ENCODE measurements at places on chromosomes 16 and 17.

DNA sequence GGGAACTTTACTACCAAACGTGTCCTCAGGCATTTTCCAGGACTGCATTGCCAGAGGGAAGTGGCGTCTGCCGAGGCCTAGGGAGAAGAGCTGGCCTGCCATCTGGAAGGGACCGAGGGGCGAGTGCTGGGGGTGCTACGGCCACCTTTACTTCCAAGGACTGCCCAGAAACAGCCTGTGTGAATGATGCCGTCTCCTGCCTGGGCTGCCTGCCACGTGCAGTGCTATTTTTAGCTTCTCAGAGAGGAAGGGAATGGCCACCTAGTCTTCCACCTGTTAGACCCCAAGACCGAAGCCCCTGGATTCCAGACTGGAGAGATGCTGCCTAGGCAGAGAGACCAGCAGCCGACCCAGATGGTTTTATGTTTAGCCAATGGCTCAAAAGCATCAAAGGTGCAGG, 57.2 kb downstream of the VAC14 start:
- no peak overlapping the region for H3K4me3 ChIP-seq
- no peak for DNase-seq
- H3K27me3 ChIP-seq: no peaks in the 10 kb centered on the region
- H3K36me3 ChIP-seq: no peaks in the 10 kb centered on the region
- no peak overlapping the region for H3K27ac ChIP-seq
- H3K4me1 ChIP-seq: peaks cover 13% of the 10 kb centered on the region

- peaks cover 42% of the 10 kb centered on the region for H3K4me1 ChIP-seq
- no peak overlapping the region for H3K4me3 ChIP-seq
- H3K27me3 ChIP-seq: no peaks in the 10 kb centered on the region
- H3K36me3 ChIP-seq: no peaks in the 10 kb centered on the region
- H3K27ac ChIP-seq: no peak overlapping the region
These were observed 10.8 kb upstream of the BCAR1 start for GRCh38 chr16:75262104-75262799.

- no peak overlapping the region for H3K27ac ChIP-seq
- no peak overlapping the region for H3K4me3 ChIP-seq
- H3K4me1 ChIP-seq: no peaks in the 10 kb centered on the region
- no peaks in the 10 kb centered on the region for H3K27me3 ChIP-seq
- no peaks in the 10 kb centered on the region for H3K36me3 ChIP-seq
- DNase-seq: no peak
These were observed 22.2 kb upstream of the PIK3R6 start for GRCh38 chr17:8889458-8890210.

GRCh38 chr17:57458718-57459285, 202.5 kb downstream of the MSI2 start:
- no peaks in the 10 kb centered on the region for H3K36me3 ChIP-seq
- H3K27ac ChIP-seq: no peak overlapping the region
- no peak overlapping the region for H3K4me3 ChIP-seq
- H3K4me1 ChIP-seq: peaks cover 5% of the 10 kb centered on the region

- no peaks in the 10 kb centered on the region for H3K27me3 ChIP-seq
- DNase-seq: peak; percentile 80
- H3K4me3 ChIP-seq: no peak overlapping the region
These were observed 43.3 kb downstream of the PGS1 start for GRCh38 chr17:78421534-78422266.

- H3K27me3 ChIP-seq: no peaks in the 10 kb centered on the region
- H3K36me3 ChIP-seq: no peaks in the 10 kb centered on the region
- DNase-seq: no peak
- no peak overlapping the region for H3K4me3 ChIP-seq
- H3K4me1 ChIP-seq: peaks cover 4% of the 10 kb centered on the region
These were observed 63.5 kb upstream of the LGALS9 start for GRCh38 chr17:27567563-27567859.

DNA sequence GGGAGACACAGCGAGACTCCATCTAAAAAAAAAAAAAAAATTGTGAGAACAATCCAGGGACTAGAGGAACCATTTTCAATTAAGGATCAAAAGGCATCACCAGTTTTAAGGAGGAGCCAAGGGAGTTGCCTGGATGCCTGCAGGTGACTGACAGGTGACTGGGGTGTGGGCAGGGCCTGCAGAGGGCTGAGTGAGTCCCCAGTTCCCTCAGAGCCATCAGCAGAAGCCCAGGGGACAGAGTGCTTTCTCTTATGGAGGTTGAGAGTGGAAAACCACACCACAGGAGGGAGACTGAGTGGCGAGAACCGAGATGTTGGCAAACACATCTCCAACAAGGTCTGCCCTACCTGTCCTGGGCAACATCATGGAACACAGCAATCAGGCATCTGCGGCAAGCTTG, 27.1 kb upstream of the CREBBP start:
- DNase-seq: no peak
- H3K4me1 ChIP-seq: no peaks in the 10 kb centered on the region
- no peaks in the 10 kb centered on the region for H3K27me3 ChIP-seq
- no peaks in the 10 kb centered on the region for H3K36me3 ChIP-seq
- no peak overlapping the region for H3K27ac ChIP-seq
- no peak overlapping the region for H3K4me3 ChIP-seq

GRCh38 chr17:82126556-82127314, 28.7 kb upstream of the FASN start:
- no peak for DNase-seq
- H3K27ac ChIP-seq: no peak overlapping the region
- no peaks in the 10 kb centered on the region for H3K36me3 ChIP-seq
- no peak overlapping the region for H3K4me3 ChIP-seq
- no peaks in the 10 kb centered on the region for H3K4me1 ChIP-seq

DNA sequence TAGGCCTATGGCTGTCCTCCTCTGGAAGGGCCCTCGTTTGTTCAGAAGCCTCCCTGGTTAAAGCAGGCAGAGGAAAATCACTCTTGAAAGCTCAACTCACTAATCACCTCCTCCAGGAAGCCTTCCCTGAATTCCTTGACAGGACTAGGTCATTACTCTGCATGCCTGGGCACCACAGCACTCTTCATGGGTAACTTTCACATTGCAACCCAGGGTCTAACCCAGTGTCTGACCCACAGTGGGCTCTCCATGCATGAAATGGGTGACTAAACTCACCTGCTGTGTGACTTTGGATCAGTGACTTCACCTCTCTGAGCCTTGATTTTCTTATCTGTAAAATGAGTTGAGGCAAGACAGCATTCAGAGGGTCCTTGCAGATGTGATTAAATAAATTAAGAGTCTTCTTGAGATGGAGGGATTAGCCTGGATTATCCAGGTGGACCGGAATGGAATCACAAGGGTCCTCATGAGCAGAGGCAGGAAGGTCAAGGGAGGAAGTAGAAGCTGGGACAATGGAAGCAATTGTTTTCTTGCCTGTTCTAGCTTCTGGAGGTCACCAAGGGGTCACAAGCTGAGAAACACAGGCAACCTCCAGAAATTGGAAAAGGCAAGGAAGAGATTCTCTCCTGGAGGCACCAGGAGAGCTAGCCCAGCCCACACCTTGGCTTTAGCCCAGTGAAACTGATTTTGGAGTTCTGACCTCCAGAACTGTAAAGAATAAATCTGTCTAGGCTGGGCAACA, 3.8 kb upstream of the RAI1 start:
- no peaks in the 10 kb centered on the region for H3K36me3 ChIP-seq
- no peak for DNase-seq
- no peaks in the 10 kb centered on the region for H3K4me1 ChIP-seq
- H3K27ac ChIP-seq: no peak overlapping the region

GRCh38 chr16:74984529-74985296, at the start of gene WDR59:
Gene WDR59, minus strand, starts transcription at chr16:74985123. Its CDS starts 106 bp downstream, at chr16:74985017.
- H3K27ac ChIP-seq: peak within 1 kb of the TSS; percentile 59
- no peaks in the 10 kb centered on the region for H3K27me3 ChIP-seq
- no peaks in the 10 kb centered on the region for H3K36me3 ChIP-seq
- peaks cover 5% of the 10 kb centered on the region for H3K4me1 ChIP-seq
- peak; percentile 99 for DNase-seq

DNA sequence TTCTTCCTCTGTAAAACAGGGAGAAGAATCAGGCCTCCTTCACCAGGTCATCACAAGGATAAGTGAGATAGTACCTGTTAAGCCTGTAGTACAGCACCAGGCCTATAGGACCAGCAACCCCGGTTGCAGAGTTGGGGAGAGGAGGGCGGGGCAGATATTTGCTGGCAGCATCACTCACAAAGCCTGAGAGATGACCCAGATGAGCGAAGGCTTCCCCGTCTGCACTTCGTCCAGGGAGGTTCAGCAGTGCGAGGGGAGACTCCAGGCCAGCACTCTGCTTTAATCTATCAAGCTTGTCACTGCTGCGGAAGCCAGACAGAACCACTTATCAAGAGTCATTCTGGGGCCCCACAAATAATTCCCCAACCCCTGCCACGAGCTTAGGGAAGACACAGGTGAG, 15.8 kb upstream of the RBBP6 start:
- no peak for DNase-seq
- no peaks in the 10 kb centered on the region for H3K36me3 ChIP-seq
- no peak overlapping the region for H3K27ac ChIP-seq
- no peaks in the 10 kb centered on the region for H3K27me3 ChIP-seq
- H3K4me3 ChIP-seq: no peak overlapping the region

DNA sequence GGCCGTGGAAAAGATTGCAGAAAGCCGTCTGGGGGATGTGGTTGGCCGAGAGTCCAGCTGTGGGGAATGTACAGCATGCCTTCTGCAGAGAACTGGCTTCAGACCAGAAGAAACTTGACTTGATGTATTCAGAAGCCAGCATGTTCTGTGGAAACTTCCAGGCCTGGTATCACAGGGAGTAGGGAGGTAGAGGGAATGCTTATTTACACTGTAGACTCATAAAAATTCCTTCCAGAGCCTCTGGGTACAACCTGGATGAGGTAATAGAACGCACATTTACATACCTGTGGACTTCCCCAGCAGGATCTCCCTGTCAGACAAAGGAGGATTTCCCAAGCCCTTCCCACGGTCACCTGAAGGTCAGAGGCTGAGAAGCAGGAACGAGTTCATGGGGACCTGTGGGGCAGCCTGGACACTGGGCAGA, 11.8 kb upstream of the GAS7 start:
- H3K27me3 ChIP-seq: no peaks in the 10 kb centered on the region
- H3K4me1 ChIP-seq: no peaks in the 10 kb centered on the region
- H3K27ac ChIP-seq: no peak overlapping the region

DNA sequence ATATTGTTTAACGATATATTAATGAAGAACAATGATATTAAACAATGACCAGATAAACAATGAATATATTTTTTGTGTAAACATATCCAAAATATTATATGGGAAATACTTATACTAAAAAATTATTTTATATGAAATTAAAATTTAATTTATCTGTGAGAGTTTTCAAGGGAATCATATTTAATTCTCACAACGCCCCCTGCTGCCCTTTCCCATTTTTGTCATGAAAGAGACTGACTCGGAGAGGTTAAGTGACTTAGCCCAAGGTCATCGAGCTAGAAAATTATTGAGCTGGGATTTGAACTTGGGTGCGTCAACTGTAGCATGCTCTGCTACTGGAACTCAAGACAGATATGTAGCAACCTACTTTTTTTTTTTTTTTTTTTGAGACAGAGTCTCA, 7.2 kb upstream of the MYCBPAP start:
- H3K27me3 ChIP-seq: no peaks in the 10 kb centered on the region
- H3K4me3 ChIP-seq: no peak overlapping the region
- no peaks in the 10 kb centered on the region for H3K36me3 ChIP-seq
- no peak for DNase-seq

DNA sequence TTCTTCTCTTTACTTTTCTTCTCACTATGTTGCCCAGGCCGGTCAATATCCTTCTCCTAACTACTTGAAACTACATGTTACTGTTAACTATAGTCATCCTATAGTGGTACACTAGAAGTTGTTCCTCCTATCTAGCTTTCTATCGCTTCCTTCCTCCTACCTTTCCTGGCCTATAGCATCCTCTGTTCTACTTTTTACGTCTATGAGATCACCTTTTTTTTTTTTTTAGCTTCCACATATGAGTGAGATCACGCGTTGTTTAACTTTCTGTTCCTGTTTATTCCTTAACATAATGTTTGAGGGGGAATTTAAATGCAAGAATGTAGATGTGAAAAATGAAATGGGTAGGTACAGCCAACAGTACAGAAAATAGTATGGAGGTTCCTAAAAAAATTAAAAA, 30.5 kb upstream of the YPEL2 start:
- H3K27me3 ChIP-seq: no peaks in the 10 kb centered on the region
- H3K4me1 ChIP-seq: no peaks in the 10 kb centered on the region
- H3K4me3 ChIP-seq: no peak overlapping the region
- H3K36me3 ChIP-seq: no peaks in the 10 kb centered on the region

- H3K36me3 ChIP-seq: no peaks in the 10 kb centered on the region
- no peak overlapping the region for H3K4me3 ChIP-seq
- no peak for DNase-seq
- no peak overlapping the region for H3K27ac ChIP-seq
These were observed 262.6 kb upstream of the MYOCD start for GRCh38 chr17:12402963-12403622.

DNA sequence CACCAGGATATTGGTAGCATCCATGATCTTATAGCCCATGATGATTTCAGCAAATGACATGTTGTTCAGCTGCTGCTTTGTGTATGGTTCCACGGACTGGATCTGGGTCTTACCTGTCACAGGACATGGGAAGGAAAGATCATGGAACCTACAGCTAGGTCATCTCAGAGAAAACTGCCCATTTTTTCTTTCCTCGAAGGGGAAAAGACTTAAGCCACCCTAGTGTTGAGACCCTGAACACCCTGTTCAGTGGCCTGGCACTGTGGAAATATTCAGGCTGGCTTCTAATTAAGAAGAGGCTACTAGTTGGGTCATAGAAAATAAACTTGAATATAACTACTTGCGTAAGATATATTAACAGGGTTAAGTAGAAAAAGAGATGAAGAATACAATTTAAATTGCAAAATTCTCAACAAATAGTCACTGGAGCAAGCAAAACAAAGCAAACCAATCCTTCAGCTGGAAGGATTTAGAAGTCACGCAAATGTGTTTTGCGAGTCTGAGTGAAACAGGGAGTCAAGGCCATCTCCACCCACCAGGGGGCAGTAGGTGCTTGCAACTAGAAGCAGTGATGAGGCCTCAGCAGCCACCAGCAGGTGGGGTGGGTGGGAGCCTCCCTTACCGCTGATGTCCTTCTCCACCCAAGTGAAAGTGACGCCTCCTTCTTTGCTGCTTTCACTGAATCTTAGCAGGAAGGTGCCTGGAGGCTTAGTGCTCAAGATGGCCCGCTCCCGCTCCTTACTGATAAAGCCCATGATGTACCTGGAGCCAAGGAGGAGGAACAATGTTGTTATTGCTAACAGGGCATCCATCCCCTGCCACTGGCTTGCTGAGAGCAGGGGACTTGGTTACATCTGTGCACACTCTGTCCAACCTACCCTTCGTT, 34.3 kb downstream of the STAT5A start:
- no peaks in the 10 kb centered on the region for H3K27me3 ChIP-seq
- peaks cover 3% of the 10 kb centered on the region for H3K4me1 ChIP-seq
- DNase-seq: peak; percentile 94
- H3K27ac ChIP-seq: no peak overlapping the region
- no peaks in the 10 kb centered on the region for H3K36me3 ChIP-seq

GRCh38 chr17:48179071-48179945, 71.7 kb downstream of the SNX11 start:
- H3K36me3 ChIP-seq: no peaks in the 10 kb centered on the region
- H3K27ac ChIP-seq: no peak overlapping the region
- DNase-seq: no peak
- H3K4me3 ChIP-seq: no peak overlapping the region
- no peaks in the 10 kb centered on the region for H3K27me3 ChIP-seq

- no peaks in the 10 kb centered on the region for H3K27me3 ChIP-seq
- no peaks in the 10 kb centered on the region for H3K36me3 ChIP-seq
- H3K27ac ChIP-seq: no peak overlapping the region
- no peaks in the 10 kb centered on the region for H3K4me1 ChIP-seq
- no peak for DNase-seq
These were observed 58.3 kb downstream of the STH start for GRCh38 chr17:46057366-46057765.

- H3K27ac ChIP-seq: no peak overlapping the region
- no peaks in the 10 kb centered on the region for H3K27me3 ChIP-seq
- H3K4me3 ChIP-seq: no peak overlapping the region
- DNase-seq: no peak
- peaks cover 8% of the 10 kb centered on the region for H3K4me1 ChIP-seq
These were observed 2.5 kb downstream of the CORO1A start for GRCh38 chr16:30185683-30186421.

All from ovary (tissue), 10 donors.